LNCaP clone FGC (cell line): ENCODE measurements at places on chromosomes 7 and 10.

DNA sequence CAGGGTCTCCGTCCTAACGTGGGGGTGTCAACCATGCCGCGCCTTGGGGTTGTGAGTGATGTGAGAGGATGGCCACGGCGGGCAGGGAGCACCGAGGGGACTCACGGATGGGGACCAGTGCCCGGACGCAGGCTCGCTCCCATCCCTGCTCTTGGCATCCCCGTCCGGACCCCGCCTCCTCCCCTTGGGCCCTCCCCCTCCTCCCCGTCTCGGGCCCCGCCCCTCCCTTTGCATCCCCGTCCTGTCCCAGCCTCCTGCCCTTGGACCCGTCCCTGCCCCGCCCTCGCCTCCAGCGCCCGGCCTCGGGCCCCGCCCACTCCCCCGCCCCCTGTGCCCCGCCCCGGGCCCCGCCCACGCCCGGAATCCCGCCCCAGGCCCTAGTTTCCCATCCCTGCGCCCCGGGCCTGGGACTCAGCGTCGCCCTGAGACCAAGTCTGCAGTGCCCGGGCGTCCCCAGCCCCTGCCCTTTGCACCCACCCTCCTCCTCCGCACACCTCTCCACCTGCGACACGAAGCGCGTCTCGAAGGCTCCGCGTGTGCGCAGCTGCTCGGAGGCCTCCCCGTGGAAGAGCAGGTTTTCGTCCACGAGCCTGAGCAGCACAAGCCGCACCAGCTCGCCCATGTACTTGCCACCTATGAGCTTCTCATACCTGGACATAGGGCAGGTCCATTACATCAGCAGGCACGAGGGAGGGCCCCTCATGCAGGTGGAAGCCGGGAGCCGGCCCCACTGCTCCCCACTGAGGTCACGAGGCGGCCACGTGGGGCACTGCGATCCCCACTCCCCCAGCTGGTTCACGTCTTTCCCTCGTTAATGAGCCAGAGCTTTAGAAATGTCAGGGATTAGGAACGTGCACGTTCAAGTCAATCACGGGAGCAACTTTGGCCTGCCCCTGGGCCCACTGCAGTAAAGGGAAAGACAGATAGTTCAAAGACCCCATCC lies 5.1 kb upstream of the MYL7 start:
- no peak for DNase-seq

GRCh38 chr10:115093776-115094408 lies 727 bp downstream of the ATRNL1 start:
- no peak for DNase-seq

- no peak for DNase-seq
Measured at GRCh38 chr10:79077488-79078173, 8.9 kb downstream of the ZMIZ1 start.

DNA sequence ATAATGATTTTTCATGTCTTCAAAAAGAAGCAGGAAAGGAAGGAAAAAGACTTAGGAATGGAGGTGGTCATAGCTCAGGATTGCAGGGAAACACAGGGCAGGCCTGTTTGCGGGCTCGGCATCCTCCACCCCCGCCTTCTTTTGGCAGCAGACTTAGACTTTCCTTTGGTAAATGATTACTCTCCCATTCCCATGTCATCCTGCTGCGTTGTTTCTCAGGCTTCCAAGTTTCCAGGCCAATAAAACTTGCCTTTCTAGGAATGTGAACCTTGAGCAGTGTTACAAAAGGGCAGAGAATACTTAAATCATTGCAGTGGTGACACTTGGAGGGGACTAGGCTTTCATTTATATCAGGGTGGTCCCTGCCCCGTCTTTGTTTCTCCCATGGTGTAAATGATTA lies 34.0 kb upstream of the DGKB start:
- DNase-seq = peak; percentile 87

DNA sequence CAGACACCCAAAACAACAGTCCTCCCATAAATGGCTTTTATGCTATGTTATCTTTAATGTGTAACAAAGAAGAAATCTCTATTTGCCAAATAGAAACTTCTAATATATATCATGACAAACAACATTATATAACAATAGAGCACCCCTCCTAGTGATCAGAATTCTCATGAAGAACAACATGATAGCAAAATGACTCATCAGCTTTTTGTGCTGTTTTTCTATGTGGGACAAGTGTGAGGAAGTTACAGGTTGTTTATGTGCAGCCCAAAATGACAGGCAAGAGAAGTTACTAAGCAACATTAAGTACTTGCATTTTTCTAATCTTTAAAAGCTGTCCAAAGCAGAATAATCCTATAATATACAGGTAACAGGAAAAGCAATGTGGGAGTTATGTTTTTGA lies 7.7 kb downstream of the DGKB start:
- no peak for DNase-seq

- DNase-seq = no peak
Measured at GRCh38 chr7:75981203-75981452, 13.3 kb downstream of the TMEM120A start.

GRCh38 chr10:60846173-60846572 lies 67.9 kb downstream of the CDK1 start:
- no peak for DNase-seq

DNA sequence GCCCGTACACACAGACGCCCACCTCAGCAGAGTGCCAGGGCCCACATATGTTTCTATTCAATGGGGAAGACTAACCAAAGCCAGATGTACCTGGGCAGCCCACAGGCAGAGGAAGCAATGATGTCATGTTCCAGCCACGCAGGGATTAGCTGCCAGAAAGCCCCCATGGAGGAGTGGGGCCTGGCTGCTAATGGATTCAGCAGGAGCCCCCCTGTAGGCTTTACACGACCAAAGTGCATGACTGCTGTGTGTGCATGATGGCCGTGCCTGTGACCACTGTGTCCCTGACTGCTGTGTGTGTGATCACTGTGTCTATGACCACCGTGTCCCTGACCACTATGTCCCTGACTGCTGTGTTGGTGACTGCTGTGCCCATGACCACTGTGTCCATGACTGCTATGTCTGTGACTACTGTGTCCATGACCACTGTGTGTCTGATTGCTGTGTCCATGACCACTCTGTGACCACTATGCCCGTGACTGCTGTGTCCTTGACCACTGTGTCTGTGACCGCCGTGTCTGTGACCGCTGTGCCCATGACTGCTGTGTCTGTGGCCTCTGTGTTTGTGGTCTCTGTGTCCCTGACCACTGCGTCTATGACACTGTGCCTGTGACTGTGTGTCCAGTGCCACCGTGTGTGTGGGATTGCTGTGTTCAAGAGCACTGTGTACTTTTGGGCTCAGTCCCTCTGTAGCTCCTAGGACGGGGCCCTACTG lies 409.3 kb downstream of the RPS24 start:
- no peak for DNase-seq

- DNase-seq = no peak
Measured at GRCh38 chr7:134667899-134668298, 21.2 kb downstream of the BPGM start.

- DNase-seq = no peak
Measured at GRCh38 chr7:147523056-147523455, 1067.5 kb upstream of the C7orf33 start.

- no peak for DNase-seq
Measured at GRCh38 chr7:145919712-145920111, 196.9 kb upstream of the CNTNAP2 start.

- DNase-seq = no peak
Measured at GRCh38 chr10:78972160-78972946, 96.4 kb upstream of the ZMIZ1 start.

DNA sequence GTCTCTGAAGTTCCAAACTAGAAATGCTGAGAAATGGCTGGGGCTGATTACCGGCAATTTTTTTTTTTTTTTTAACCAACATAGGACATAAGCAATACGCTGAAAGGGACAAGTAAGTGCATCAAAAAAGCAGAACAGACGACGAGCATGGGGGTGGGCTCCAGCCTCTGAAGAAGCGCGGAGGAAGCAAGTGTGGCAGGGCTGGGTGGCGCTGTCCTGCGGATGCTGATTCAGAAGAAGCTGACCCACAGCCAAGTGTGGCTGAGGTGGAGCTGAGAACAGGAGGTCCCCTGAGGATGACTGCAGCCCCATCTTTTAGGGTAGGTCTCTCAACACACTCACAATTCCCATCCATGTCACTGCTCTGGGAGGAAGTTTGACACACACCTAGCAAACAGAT lies 65.6 kb downstream of the CTBP2 start:
- DNase-seq = no peak

- no peak for DNase-seq
Measured at GRCh38 chr7:143256325-143256724, 6.9 kb upstream of the GSTK1 start.

DNA sequence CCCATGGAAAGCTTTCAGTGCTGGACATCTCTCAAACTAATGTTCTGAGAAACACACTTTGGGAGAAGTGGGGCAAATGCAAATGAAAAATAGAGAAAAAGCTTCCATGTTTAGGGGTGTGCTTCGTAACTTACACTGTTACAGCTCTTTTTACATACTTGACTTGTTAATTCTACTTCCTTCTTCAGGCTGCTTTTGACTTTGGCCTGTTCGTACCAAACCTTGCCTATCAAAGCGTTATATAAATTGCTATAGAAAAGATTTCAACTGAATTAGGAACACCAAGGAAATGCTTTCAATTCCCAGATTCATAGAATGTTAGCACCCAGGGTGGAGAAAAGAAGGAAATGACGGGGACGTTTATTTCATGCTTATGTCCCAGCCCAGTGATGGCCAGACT lies 140.8 kb upstream of the PRR15 start:
- no peak for DNase-seq

GRCh38 chr10:48691812-48692528 lies 7.3 kb downstream of the WDFY4 start:
- DNase-seq = no peak

DNA sequence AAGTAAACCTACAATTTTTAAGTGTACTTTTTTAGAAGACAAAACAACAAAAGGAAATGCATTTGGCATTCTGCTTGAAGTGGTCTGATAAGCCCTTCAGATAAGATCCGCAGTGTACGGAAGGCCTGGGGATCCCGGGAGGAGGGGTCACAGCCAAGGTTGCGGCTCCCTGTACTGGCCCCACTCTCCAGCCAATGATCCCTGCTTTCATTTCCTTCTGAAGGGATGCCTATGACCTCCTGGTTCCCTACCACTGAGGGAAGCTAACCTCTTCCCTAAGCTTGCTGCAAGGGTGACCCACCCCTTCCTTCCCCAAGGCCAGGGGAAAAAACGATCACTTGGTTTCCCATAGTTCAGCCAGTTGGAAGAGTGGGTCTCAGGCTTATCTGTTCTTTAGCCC lies 5.3 kb downstream of the DENND2A start:
- no peak for DNase-seq

DNA sequence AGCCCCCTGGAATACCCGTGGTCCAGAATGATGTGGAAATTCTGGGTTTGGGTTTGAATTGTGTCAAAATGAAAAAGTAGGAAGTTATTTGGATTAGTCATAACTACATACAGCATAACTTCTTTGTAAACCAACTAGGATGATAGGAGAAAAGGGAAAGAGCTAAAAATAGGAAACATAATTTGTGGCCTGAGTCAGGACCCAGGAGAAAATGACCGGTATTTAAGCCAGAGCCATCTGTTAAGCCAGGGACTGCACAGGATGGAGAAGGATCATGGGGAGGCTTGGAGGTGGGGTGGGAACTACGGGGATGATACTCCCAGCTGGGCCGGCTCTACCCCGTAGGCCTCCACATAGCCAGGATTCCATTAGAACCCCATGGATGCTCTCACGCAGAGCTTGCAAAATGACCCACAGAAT lies 98.6 kb downstream of the MYOF start:
- DNase-seq = no peak

DNA sequence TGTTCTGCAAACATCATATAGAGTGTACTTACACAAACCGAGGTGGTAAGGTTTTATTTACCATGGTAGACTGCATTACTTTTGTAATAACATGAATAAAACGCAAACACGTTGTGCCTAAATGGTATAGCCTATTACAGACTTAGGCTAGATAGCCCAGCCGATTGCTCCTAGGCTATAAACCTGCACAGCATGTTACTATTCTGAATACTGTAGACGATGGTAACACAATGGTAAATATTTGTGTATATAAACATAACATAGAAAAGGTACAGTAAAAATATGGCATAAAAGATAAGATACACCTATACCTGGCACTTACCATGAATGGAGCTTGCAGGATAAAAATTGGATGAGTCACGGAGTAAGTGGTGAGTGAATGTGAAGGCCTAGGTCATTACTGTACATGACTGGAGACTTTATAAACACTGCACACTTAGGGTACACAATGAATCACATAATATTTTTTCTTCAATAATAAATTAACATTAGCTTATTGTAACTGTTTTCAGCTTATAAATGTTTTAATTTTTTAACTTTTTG lies 16.3 kb downstream of the AKR1D1 start:
- peak; percentile 87 for DNase-seq

DNA sequence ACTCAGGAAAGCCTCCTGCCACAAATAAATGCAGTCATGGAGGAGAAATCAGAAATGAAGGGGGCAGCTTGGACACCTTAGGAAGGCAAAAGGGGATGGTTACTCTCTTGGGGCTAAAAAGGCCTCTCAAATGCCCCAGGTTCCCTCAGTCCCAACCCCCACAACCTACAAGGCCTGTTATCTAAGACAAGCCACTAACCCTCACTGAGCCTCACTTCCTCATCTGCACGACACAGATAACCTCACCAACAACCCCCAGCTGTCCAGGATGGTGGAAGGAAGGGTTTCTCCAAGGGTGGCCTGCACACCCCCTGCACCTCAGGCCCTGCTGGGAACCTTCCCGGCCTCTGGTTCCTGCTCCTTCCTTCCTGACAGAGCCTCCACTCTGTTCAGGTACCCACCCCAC lies 29.2 kb downstream of the SORBS1 start:
- DNase-seq = no peak

GRCh38 chr10:62155054-62155680 lies 113.5 kb downstream of the RTKN2 start:
- no peak for DNase-seq

GRCh38 chr10:114584419-114584818 lies 73.7 kb downstream of the ABLIM1 start:
- no peak for DNase-seq

- no peak for DNase-seq
Measured at GRCh38 chr7:5436003-5436678, 12.5 kb upstream of the TNRC18 start.

DNA sequence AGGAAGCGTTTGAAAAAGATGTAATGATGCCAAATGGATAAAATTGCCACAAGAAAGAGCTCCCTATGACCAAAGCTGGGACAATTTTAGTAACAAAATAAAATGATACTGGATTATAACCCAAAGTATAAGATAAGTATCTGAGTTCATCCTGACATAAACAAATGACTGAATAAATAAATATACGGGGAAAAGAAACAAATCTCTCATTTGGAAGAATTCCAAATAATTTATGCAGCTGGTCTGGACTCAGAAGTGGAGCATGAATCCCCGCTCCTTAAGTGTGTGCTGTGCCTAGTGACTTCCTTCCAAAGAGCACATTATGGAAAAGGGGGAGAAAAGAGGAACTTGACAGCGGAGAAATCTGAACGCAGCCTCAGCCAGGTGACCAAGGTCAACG lies 186.2 kb downstream of the RAMP3 start:
- DNase-seq = no peak

DNA sequence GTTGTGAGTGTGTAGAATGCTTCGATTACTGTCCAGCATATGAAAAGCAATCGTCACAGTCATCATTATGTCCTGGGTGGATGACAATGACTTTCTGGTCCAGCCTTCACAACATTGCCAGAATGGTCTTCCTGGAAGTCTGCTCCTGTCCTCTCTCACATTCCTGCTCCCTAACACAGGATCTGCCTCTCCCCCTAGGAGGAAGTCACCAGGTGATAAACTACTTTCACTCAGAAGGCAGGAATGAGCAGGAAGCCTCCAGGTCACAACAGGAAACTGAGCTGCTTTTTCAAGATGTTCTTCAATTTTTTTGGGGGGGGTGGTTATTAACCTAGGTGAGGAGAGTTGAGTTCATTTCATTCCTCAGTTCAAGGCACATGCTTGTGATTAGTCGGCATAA lies 13.6 kb upstream of the GPNMB start:
- no peak for DNase-seq
